ENCODE measurements at places on chromosomes 5 and 9. TPM values are rescaled to one million over a fixed set of nuclear protein-coding genes. Genes with fewer than 3 reads are reported as not detected.

The PCDHGA3 gene
- total RNA-seq: 0.17 TPM

The AGXT2 gene
- total RNA-seq: not detected

The EIF4E1B gene
- not detected for total RNA-seq

The SOHLH1 gene
- not detected for total RNA-seq

The IRGM gene
- not detected for total RNA-seq

GRCh38 chr5:55538661-55539060 lies 3.9 kb upstream of the PLPP1 start:
- H3K36me3 ChIP-seq: no peaks in the 10 kb centered on the region
- DNase-seq: no peak
- H3K27ac ChIP-seq: no peak overlapping the region
- H3K4me3 ChIP-seq: no peak overlapping the region
- peaks cover 7% of the 10 kb centered on the region for H3K4me1 ChIP-seq

DNA sequence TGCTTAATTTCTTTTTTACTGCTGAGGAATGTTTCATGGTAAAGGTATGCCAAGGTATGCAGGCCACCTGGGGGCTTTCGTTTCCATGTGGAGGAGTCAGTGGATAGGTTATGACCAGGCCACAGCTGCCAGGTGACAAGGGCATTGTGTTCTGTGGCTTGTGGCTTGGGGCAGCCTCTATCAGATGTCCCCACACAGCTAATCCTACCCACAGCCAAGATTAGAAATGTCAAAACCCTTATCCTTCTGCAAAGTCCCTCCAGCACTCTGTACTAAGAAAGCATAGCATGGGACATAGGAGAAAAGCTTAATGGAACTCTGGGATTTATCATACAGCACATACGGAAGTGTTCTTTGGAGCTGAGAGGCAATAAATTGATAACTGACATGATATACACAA lies 171.2 kb upstream of the S1PR3 start:
- no peak overlapping the region for H3K4me3 ChIP-seq
- peaks cover 5% of the 10 kb centered on the region for H3K27me3 ChIP-seq
- no peaks in the 10 kb centered on the region for H3K36me3 ChIP-seq
- H3K4me1 ChIP-seq: peaks cover 47% of the 10 kb centered on the region

- H3K4me1 ChIP-seq: peaks cover 66% of the 10 kb centered on the region
- H3K36me3 ChIP-seq: peaks cover 11% of the 10 kb centered on the region
- H3K27ac ChIP-seq: no peak overlapping the region
- peak; percentile 77 for DNase-seq
- no peaks in the 10 kb centered on the region for H3K27me3 ChIP-seq
- H3K4me3 ChIP-seq: no peak overlapping the region
Observed at GRCh38 chr5:154196955-154197652, 6.6 kb downstream of the GALNT10 start.

DNA sequence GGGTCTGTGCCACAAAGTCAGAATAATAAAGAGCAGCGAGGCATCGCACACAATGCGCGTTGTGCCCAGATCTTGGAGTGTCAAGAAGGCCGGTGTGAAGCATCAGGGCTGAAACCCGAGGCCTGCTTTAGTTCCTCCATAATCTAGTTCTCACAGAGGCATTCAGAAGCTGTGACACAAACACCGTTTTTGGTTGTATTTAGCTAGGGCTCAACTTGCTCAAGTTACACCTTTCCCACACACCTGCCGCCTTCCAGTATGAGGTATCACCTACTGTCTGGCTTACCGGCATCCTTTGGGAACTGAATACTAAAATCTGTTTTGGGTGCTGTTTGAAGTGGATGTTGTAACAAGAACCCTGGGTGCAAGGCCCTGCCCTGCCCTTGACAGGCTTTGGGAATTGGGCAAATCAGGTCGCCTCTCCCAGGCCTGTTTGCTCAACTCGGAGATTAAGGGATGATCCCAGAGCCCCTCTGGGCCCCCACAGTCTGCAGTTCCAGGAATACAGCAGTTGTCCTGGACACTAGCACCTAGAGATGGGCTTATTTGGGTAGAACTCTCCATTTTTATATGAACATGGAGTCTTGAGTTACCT lies 27.0 kb downstream of the SLC25A25 start:
- H3K27ac ChIP-seq: peak overlapping the region; percentile 88
- peak overlapping the region; percentile 14 for H3K4me3 ChIP-seq
- H3K27me3 ChIP-seq: no peaks in the 10 kb centered on the region

- H3K27ac ChIP-seq: no peak overlapping the region
- no peak overlapping the region for H3K4me3 ChIP-seq
- H3K36me3 ChIP-seq: no peaks in the 10 kb centered on the region
- H3K27me3 ChIP-seq: no peaks in the 10 kb centered on the region
- no peak for DNase-seq
Observed at GRCh38 chr5:128015978-128016377, 67.6 kb upstream of the SLC12A2 start.

The MEIKIN gene
- total RNA-seq: not detected

- H3K27ac ChIP-seq: no peak overlapping the region
- H3K4me3 ChIP-seq: no peak overlapping the region
- H3K27me3 ChIP-seq: peaks cover 48% of the 10 kb centered on the region
Observed at GRCh38 chr5:1885868-1886845, 3.4 kb upstream of the IRX4 start.

The PDE6A gene
- total RNA-seq: 0.17 TPM

GRCh38 chr9:130352081-130352480 lies 86.5 kb downstream of the HMCN2 start:
- no peaks in the 10 kb centered on the region for H3K4me1 ChIP-seq
- H3K36me3 ChIP-seq: no peaks in the 10 kb centered on the region
- no peak for DNase-seq
- H3K27ac ChIP-seq: no peak overlapping the region
- H3K27me3 ChIP-seq: no peaks in the 10 kb centered on the region

GRCh38 chr5:101935086-101935485 lies 361.0 kb downstream of the SLCO4C1 start:
- H3K4me3 ChIP-seq: no peak overlapping the region
- no peaks in the 10 kb centered on the region for H3K36me3 ChIP-seq
- H3K27me3 ChIP-seq: no peaks in the 10 kb centered on the region
- H3K27ac ChIP-seq: no peak overlapping the region
- no peaks in the 10 kb centered on the region for H3K4me1 ChIP-seq

The KCNMB1 gene
- 0.14 TPM for total RNA-seq

GRCh38 chr9:83401328-83401900 lies 136.8 kb downstream of the FRMD3 start:
- H3K27ac ChIP-seq: no peak overlapping the region
- DNase-seq: no peak
- H3K4me3 ChIP-seq: no peak overlapping the region
- H3K36me3 ChIP-seq: no peaks in the 10 kb centered on the region
- no peaks in the 10 kb centered on the region for H3K27me3 ChIP-seq
- no peaks in the 10 kb centered on the region for H3K4me1 ChIP-seq

The PCDHB4 gene
- 1.1 TPM for total RNA-seq

GRCh38 chr5:59218424-59219045 lies 635.7 kb downstream of the RAB3C start:
- H3K27ac ChIP-seq: no peak overlapping the region
- no peaks in the 10 kb centered on the region for H3K4me1 ChIP-seq
- no peak overlapping the region for H3K4me3 ChIP-seq
- H3K36me3 ChIP-seq: no peaks in the 10 kb centered on the region
- peaks cover 10% of the 10 kb centered on the region for H3K27me3 ChIP-seq

DNA sequence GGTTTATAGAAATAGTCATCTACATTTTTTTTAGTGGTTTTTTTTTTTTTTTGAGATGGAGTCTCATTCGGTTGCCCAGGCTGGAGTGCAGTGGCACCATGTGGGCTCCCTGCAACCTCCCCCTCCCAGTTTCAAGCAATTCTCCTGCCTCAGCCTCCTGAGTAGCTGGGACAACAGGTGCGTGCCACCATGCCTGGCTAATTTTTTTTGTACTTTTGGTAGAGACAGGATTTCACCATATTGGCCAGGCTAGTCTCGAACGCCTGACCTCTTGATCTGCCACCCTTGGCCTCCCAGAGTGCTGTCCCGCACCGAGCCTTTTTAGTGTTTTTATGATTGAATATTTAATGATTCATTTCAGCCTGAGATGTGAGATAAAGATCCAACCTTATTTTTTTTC lies 27.3 kb downstream of the ANKRD33B start:
- H3K27ac ChIP-seq: no peak overlapping the region
- no peaks in the 10 kb centered on the region for H3K36me3 ChIP-seq
- H3K27me3 ChIP-seq: no peaks in the 10 kb centered on the region

DNA sequence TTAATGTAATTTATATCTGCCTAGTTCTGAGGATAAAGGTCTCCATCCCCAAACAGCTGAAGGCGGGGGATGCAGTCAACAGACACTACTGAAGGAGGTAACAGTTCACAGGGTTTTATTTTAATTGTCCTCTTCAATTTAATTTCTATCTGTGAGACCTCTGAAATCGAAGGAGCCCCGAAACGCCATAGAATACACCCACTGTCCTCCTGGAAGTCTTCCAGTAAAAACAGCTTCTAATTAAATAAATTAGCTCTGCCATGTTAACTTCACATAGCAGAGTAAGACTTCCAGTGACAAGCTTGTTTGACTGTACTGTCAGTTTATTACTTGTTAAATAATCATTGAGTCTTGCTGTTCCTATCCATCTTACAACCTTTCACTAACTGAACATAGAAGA lies 193.5 kb downstream of the SEC61B start:
- H3K36me3 ChIP-seq: no peaks in the 10 kb centered on the region
- H3K4me1 ChIP-seq: no peaks in the 10 kb centered on the region
- DNase-seq: no peak
- H3K27ac ChIP-seq: no peak overlapping the region
- H3K27me3 ChIP-seq: no peaks in the 10 kb centered on the region

- H3K4me3 ChIP-seq: no peak overlapping the region
- no peak overlapping the region for H3K27ac ChIP-seq
- no peaks in the 10 kb centered on the region for H3K27me3 ChIP-seq
- DNase-seq: no peak
- H3K36me3 ChIP-seq: no peaks in the 10 kb centered on the region
Observed at GRCh38 chr9:32394381-32395049, 10.1 kb downstream of the ACO1 start.

GRCh38 chr5:140840978-140841962 lies at the start of gene PCDHA8:
PCDHA8 (plus strand) TSS chr5:140841187; CDS start chr5:140841322, 135 bp downstream.
- H3K36me3 ChIP-seq: no peaks in the 10 kb centered on the region
- H3K4me1 ChIP-seq: no peaks in the 10 kb centered on the region
- DNase-seq: no peak
- no peak within 1 kb of the TSS for H3K4me3 ChIP-seq
- H3K27ac ChIP-seq: no peak within 1 kb of the TSS
- H3K27me3 ChIP-seq: no peaks in the 10 kb centered on the region

- no peaks in the 10 kb centered on the region for H3K36me3 ChIP-seq
- H3K27ac ChIP-seq: no peak overlapping the region
- H3K4me3 ChIP-seq: no peak overlapping the region
- DNase-seq: no peak
Observed at GRCh38 chr5:8993031-8993430, 552.8 kb downstream of the SEMA5A start.

- H3K4me1 ChIP-seq: no peaks in the 10 kb centered on the region
- peaks cover 8% of the 10 kb centered on the region for H3K36me3 ChIP-seq
- H3K4me3 ChIP-seq: no peak overlapping the region
- DNase-seq: no peak
Observed at GRCh38 chr9:97907046-97907445, 15.3 kb downstream of the TRMO start.

The TLR4 gene
- 9.1 TPM for total RNA-seq

DNA sequence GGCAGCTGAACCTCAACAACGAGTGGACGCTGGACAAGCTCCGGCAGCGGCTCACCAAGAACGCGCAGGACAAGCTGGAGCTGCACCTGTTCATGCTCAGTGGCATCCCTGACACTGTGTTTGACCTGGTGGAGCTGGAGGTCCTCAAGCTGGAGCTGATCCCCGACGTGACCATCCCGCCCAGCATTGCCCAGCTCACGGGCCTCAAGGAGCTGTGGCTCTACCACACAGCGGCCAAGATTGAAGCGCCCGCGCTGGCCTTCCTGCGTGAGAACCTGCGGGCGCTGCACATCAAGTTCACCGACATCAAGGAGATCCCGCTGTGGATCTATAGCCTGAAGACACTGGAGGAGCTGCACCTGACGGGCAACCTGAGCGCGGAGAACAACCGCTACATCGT lies 12.4 kb upstream of the PHYHD1 start:
- H3K4me1 ChIP-seq: peaks cover 24% of the 10 kb centered on the region
- DNase-seq: no peak
- peaks cover 18% of the 10 kb centered on the region for H3K36me3 ChIP-seq
- H3K27me3 ChIP-seq: no peaks in the 10 kb centered on the region
- no peak overlapping the region for H3K27ac ChIP-seq

DNA sequence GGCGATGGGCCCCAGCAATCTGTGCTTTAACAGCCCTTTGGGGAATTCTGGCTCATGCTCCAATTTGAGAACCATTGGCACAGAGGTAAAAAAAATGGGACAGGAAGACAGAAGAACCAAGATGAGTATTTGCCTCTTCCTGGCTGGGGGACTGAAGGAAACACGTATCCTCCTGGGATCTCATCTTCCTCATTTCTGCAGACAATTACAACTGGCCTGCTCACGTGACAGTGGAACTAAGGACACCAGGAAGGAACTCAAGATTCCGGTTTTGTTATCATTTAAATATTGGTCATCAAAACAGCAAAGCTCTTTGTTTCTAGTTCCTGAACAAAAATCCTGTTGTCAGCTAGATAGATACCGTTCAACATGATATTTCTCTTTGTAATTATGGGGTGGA lies 216.0 kb upstream of the DAP start:
- H3K4me3 ChIP-seq: no peak overlapping the region
- no peak for DNase-seq
- H3K27me3 ChIP-seq: no peaks in the 10 kb centered on the region
- H3K36me3 ChIP-seq: no peaks in the 10 kb centered on the region
- H3K4me1 ChIP-seq: no peaks in the 10 kb centered on the region

The FGD3 gene
- 0.09 TPM for total RNA-seq

GRCh38 chr5:147688656-147689356 lies 93.7 kb downstream of the JAKMIP2 start:
- no peak overlapping the region for H3K27ac ChIP-seq
- H3K27me3 ChIP-seq: no peaks in the 10 kb centered on the region
- H3K36me3 ChIP-seq: no peaks in the 10 kb centered on the region
- H3K4me1 ChIP-seq: peaks cover 4% of the 10 kb centered on the region
- DNase-seq: peak; percentile 62

DNA sequence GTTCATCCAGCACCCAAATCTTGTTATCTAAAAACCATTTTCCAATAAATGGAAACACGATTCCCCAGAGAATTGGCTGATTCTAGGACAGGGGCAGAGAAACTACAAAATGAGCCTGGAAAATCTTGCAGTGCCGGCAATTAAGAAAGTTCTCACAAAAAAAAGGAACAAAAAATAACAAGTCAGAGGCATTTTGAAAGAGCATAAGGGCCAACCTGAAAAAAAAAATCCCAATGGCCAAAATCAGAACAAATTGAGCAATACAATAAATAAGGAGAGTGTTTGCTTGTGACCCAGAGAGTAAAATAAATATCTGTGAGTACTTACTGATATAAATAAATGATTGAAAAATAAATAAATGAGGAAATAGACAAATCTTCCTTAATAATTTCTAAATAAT lies 55.1 kb upstream of the S1PR3 start:
- no peak overlapping the region for H3K27ac ChIP-seq
- no peak overlapping the region for H3K4me3 ChIP-seq
- H3K36me3 ChIP-seq: no peaks in the 10 kb centered on the region
- DNase-seq: no peak
- no peaks in the 10 kb centered on the region for H3K27me3 ChIP-seq
- H3K4me1 ChIP-seq: no peaks in the 10 kb centered on the region

The CDKN2A gene
- 71.6 TPM for total RNA-seq

Measured in astrocyte (in vitro differentiated cells and primary cell).